ENCODE measurements at places on chromosomes 16 and 17. TPM values are rescaled to one million over a fixed set of nuclear protein-coding genes. Genes with fewer than 3 reads are reported as not detected.

The TSPOAP1 gene
- not detected for total RNA-seq

The GNG13 gene
- total RNA-seq: not detected

The NPIPA2 gene
- total RNA-seq: 2.2 TPM

The KRT39 gene
- not detected for total RNA-seq

The MFSD6L gene
- total RNA-seq: not detected

The ASPA gene
- total RNA-seq: not detected

The SLC6A4 gene
- total RNA-seq: 0.05 TPM

The NPTX1 gene
- total RNA-seq: 210 TPM

The FOXN1 gene
- 0.05 TPM for total RNA-seq

The UBE2Z gene
- total RNA-seq: 116 TPM

The HS3ST2 gene
- total RNA-seq: not detected

The RAB11FIP4 gene
- total RNA-seq: 1.7 TPM

The TP53TG3B gene
- 0.23 TPM for total RNA-seq

The AOC2 gene
- 1.8 TPM for total RNA-seq

The MEOX1 gene
- not detected for total RNA-seq

Measured in A549 treated with Hydrocortisone at 1 μM for 4 hours (cell line).